AG08396 (cell line): ENCODE measurements at places on chromosomes 7 and 10.

- peak; percentile 12 for DNase-seq
Observed at GRCh38 chr10:93703066-93703465, 674 bp upstream of the FRA10AC1 start.

- DNase-seq: no peak
Observed at GRCh38 chr7:1421020-1421790, 38.1 kb downstream of the MICALL2 start.

DNA sequence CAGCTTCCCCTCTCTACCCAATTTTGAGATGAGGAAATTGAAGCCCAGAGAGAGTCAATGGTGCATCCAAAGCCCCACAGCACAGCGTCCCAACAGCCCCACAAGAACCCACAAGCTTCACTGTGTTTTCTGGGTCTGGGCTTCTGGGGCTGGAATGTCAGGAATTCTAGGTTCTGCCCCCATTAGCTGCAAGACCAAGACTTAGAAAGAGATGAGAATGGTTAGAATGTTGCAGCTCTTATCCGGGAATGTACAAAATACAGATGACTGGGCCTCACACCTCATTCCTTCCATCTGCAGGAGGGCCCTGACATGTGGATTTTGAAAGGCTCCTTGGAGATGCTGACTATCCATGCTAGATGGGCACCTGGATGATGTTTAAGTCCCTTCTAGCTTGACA is 6.0 kb upstream of the SGPL1 start:
- no peak for DNase-seq

GRCh38 chr10:66723608-66724400 is 202.0 kb upstream of the LRRTM3 start:
- no peak for DNase-seq

GRCh38 chr10:68403701-68404100 is 3.4 kb downstream of the RUFY2 start:
- no peak for DNase-seq

GRCh38 chr10:12797471-12798262 is 203.8 kb downstream of the CCDC3 start:
- no peak for DNase-seq
